CD4-positive, CD25-positive, alpha-beta regulatory T cell (primary cell): ENCODE measurements at places on chromosomes 5 and 9.

DNA sequence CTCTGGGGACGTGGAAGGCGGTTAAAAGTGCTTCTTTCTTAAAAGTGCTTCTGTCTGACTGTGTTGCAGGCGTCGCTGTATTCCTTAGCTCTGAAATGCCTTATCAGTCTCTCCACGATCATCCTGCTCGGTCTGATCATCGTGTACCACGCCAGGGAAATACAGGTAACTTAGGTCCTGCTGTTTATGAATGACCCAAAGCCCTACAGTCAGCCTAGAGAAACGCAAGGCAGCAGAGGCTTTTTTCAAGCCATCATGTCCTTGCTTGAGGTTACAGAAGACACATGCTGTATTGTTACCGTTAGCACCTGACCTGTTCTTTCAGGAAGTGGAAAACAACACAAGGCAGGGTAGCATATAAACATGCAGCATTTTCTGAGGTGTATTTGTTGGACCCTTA, 2.0 kb downstream of the KCNN2 start:
- no peak for DNase-seq

GRCh38 chr5:68424799-68425537, 209.4 kb downstream of the PIK3R1 start:
- peak; percentile 76 for DNase-seq

- no peak for DNase-seq
These were observed 144.1 kb upstream of the SPEF2 start for GRCh38 chr5:35473589-35473988.

- no peak for DNase-seq
These were observed 345.6 kb downstream of the EBF1 start for GRCh38 chr5:158754018-158754514.

- no peak for DNase-seq
These were observed 24.9 kb downstream of the LIFR start for GRCh38 chr5:38531518-38531917.

GRCh38 chr9:91017245-91017644, 215.6 kb downstream of the SYK start:
- no peak for DNase-seq

- DNase-seq = no peak
These were observed 14.3 kb downstream of the BRD3OS start for GRCh38 chr9:134039386-134040175.

- peak; percentile 16 for DNase-seq
These were observed 145.7 kb upstream of the DAB2 start for GRCh38 chr5:39570403-39571027.

GRCh38 chr9:74205056-74205455, 292.1 kb upstream of the RORB start:
- DNase-seq = no peak

DNA sequence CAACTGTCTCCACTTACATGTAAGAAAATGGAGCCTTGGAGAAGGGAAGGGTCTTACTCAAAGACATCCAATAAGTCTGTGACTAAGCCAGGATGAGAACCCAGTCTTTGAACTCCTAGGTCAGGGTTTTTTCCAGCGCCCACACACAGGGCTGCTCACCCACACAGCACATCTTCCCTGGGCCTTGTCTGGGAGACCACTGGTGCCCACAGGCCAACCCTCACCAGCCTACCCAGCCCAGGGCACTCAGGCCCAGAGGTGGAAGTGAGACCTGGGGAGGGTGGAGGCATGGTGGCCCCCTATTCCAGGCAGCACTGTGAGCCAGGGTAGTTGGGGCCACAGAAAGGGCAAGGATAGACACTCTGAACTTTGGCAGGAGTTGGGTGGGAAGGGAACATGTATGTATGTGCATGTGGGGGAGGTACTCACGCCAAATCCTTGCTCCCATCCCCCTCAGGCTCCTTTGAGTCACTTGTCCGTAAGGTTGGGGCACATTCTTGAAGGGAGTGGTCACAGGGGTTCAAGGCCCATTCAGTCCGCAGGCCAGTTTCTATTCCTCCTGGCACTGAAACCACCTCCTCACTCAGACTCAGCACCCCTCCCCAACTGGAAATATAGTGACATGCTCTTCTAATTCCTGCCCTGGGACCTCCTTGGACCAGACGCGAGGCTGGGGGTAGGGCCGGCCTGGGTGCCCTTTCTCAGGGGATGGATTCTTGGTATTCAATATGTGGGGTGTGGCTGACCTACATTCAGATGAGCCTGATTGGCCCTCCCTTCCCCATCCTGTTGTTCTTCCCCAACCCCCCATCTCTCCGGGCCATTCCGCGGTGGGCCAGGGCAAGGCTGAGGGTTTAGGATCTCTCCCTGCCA, 2.9 kb upstream of the SLC4A9 start:
- no peak for DNase-seq

- no peak for DNase-seq
These were observed 7.1 kb downstream of the ANXA1 start for GRCh38 chr9:73158723-73159122.

DNA sequence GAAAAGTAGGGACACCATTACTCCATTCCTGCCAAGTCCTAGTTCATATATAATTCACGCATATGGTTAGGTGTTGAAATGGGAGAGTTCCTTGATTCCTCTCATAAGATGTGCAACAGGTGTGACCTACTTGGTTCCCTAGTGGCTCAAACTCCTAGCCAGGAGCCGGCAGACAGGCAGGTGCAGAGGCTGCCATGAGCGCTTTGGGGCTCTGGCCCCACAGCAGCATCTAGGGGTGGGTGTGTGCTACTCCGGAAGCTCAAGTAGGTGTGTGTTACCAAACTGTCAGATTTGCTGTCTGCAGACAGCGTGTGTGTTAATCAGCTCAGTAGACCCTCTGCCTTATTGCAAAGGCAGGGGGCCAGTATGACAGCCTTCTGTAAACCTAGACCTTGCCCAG, 1652.4 kb upstream of the ACO1 start:
- DNase-seq = no peak

- no peak for DNase-seq
These were observed 181.1 kb upstream of the ELAVL2 start for GRCh38 chr9:24007185-24007584.

DNA sequence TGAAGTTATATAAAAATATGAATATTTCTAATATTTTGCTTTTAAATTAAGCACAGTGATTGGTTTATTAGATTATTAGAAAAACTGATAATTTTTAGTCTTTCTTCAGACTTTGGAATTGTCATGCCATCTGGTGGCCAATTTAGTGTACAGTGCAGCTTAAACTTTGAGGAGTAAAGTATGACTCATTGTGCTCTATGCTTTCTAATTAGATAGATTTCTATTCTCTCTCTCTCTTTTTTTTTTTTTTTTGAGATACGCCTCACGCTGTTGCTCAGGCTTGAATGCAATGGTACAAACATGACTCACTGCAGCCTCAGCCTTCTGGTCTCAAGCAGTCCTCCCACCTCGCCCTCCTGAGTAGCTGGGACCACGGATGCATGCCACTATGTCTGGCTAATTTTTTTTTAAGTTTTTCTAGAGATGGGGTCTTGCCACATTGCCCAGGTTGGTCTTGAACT, 42.1 kb upstream of the GPR21 start:
- peak; percentile 41 for DNase-seq

- DNase-seq = no peak
These were observed 360.0 kb downstream of the OSTF1 start for GRCh38 chr9:75448281-75448680.

DNA sequence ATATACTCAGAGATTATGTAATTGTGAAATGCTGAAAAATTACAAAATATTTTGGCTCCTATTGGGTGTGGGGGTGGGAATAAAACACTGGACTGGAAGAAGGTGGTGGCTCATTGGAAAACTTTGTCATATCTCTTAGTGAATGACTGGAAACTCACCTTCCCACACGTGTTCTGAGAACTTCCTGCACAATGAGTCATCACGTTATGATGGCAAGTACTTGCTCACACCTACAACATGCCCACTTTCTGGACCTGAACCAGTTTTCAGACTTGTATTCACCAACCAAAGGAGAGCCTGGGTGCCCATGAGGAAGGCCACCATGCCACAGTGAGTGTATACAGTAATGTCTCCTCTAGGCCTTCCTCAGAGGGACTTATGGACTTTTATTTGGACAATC, 294.8 kb downstream of the ASTN2 start:
- DNase-seq = no peak

DNA sequence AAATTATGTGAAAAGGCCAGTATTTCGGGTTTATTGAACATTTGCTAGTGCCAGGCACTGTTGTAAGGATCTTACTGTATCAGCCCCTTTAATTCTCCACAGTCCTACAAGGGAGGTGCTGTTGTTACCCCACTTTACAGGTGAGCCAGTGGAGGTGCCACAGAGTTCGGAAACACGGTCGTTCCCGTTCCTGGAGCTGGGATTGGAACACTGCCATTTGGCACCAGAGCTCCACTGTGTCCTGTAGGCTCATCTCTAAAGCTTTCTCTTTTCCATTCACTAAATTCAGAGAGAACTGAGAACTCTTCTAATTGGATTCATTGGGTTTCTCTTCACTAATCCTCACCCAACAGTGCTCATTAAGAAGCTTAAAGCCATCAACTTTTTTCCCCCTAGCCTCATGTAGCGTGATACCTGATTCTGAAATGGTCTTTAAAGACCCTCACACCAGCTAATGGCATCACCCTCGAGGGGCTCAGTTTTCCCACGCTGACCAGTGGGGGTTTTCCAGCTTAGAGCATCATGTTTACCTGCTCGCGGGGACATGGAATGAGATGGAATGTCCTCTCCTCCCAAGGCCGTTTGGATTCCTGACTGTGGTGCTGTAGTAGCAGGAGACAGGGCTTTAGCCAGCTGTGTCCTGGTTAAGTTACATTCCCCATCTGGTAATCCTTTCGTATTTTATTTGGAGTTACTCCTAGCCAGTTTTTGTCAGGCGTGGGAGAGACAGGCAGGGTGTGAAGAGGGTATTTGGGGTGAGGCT, 5.8 kb downstream of the ERGIC1 start:
- no peak for DNase-seq

- no peak for DNase-seq
These were observed 24.1 kb upstream of the FST start for GRCh38 chr5:53456366-53456765.

GRCh38 chr5:74464512-74465209, 175.9 kb downstream of the ENC1 start:
- no peak for DNase-seq

GRCh38 chr5:157303667-157304327, 37.9 kb downstream of the CYFIP2 start:
- DNase-seq = peak; percentile 88

DNA sequence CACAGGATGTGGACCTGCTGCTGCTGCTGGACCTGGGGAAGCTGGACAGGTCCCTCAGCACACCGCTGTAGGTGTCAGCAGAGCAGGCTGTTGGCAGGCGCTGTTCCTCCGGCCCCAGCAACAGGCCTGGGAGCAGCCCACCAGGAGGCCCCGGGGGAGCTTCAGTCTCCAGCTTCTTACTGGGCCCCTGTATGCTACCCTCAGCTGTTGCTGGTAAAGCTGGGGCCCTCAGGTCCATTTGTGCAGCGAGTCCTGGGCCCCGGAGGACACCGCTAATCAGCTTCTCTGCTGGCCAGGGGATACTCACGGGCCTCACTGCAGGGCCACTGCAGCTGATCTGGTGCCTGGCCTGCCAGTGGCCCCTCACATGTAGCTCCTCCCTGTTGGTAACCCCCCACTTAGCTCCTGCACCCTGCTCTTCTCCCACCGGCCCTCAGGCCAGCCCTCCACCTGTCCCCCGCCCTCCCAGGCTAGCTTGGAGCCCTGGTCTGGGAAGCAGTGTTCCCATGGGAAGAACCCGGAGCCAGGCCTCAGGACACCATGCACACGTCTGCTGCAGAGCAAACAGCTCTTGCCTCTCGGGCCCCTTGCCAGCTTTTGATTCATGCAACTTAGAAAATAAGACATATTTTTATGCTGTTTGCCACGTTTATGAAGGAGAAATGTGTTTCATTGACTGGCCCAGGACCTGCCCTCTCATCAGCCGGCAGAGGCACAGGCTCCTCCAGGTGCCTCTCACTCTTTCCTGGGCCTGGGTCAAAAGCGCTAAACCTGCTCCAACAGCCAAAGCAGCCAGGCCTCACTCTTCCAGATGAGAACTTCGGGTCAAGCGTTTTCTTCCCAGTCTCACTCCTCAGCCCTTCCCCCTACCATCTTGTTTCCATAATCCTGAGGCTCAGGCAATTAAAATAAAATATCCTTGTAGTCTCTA, 61.0 kb upstream of the ADAMTS2 start:
- no peak for DNase-seq

DNA sequence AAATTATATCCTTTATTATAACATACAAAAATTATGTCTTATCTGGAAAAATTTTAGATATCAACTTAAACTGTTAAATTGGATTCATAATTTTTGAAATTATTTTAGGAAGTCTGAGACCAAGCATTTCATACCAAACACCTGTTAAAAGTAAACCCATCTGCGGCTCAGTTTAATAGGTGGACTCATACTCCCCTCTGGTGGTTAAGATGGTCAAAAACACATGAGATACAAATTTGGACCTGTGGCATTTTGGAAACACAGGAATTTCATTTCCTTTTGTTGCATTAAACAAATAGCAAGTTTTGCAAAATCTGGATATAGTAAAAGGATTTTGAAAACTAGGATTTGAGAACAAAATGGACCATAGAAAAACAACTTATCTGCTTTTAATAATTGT, 53.7 kb downstream of the RGMB start:
- DNase-seq = peak; percentile 26

GRCh38 chr9:93712896-93713295, 136.5 kb downstream of the PHF2 start:
- DNase-seq = no peak

- DNase-seq = no peak
These were observed 119.3 kb downstream of the RPS23 start for GRCh38 chr5:82158755-82159413.
